ENCODE measurements at places on chromosomes 1 and 21. TPM values are rescaled to one million over a fixed set of nuclear protein-coding genes. Genes with fewer than 3 reads are reported as not detected.

LENEP gene
- total RNA-seq = 0.21 TPM

S100A9 gene
- not detected for total RNA-seq

DNA sequence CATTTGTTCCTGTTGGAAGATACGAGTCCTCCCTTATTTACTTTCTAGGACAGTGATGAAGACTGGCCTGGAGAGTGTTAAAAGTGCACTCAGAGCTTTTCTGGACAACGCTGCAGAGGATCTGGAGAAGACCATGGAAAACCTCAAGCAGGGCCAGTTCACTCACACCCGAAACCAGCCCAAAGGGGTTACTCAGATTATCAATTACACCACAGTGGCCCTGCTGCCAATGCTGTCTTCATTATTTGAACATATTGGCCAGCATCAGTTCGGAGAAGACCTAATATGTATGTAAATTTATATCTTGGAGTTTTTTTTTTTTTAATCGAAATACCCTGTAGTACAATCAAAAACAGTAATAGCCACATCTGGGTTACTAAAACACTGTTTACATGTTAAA, 190.5 kb downstream of the ZP4 start:
- no peak for DNase-seq

TSHB gene
- total RNA-seq = not detected

TMEM269 gene
- total RNA-seq = 1.1 TPM

ZC3H12A gene
- 11.0 TPM for total RNA-seq

FALEC gene
- total RNA-seq = 2.6 TPM

DNA sequence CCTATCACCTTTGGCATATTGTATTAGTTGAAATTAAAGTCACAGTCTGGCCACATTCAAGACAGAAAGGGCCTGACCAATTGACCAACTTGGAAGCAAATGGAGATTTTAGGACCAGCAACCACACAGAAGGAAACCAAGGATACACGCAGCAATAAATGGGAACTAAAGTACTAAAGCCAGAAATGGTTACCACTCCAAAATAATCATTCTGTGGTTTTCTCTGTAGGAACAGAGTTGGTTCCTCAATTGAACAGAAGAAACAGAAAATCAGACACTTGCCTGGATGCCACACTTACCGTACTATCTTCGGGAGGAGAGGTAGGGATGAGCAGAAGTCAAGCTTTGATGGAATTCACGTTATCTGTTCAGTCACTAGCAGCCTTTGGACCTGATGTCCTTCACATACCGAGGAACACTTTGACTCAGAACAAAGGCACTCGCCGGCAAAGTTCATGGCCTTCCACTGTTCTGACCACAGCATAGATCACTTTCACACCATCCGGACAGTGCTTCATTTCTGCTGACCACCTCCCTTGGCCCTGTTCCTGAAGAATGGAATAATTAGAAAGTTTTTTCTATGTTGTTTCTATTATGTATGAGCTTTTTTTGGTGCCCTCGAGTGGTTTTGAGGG, 96.9 kb downstream of the LPAR3 start:
- DNase-seq = no peak

PLA2G2D gene
- total RNA-seq = not detected

DNA sequence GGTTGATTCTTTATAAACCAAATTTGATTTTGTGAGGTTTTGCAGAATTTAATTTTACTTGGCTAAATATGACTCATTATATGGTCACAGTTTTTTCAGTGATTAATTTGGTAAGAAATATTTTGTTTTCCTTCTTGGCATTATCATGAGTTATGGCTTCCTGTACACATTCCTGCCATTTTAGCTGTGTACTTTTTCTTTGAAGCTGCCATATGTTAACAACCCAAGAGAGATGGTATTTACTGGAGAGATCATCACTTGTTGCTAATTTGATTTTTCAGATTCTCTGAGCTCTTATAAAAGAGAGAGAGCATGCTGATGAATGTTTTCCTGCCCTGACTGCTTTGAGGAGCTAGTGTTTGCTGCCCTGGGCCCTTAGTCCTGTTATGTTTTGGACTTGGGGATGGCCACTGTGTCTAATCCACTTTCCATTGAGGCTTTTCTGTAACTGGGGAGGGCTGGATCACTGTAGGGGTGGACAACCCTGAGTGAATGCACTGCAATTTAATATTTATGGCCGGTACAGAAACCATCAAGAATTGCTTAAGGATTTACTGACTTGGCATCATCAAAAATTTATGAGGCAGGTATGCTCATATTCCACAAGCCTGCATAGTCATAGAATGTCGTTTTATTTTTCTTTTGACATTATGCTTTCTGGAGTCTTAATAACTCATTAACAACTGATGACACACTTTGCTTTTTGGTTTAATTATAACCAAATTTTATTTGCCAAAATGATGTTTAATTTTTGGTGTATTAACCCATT, 200.9 kb downstream of the DISC1 start:
- no peak for DNase-seq

ADAMTS1 gene
- 21.1 TPM for total RNA-seq

DCST1 gene
- total RNA-seq = not detected

CLCA1 gene
- not detected for total RNA-seq

- DNase-seq = no peak
These were observed 19.2 kb downstream of the EFCAB14 start for GRCh38 chr1:46699666-46700065.

GRCh38 chr1:60857851-60858250, 224.5 kb upstream of the NFIA start:
- no peak for DNase-seq

- no peak for DNase-seq
These were observed 33.9 kb upstream of the PUM1 start for GRCh38 chr1:31099293-31100032.

NES gene
- 231 TPM for total RNA-seq

TIE1 gene
- total RNA-seq = 2.6 TPM
